Activated CD4-positive, alpha-beta T cell treated with anti-CD3 and anti-CD28 coated beads, Interleukin-10, Interleukin-2, amounts not matched to agents 100 ng/mL and 50 ng/mL, durations not matched to agents 16 hours and 8 hours (primary cell): ENCODE measurements at places on chromosomes 13 and 19.

- DNase-seq, result no peak
Measured at GRCh38 chr19:7792281-7792680, 29.2 kb downstream of the CLEC4M start.

DNA sequence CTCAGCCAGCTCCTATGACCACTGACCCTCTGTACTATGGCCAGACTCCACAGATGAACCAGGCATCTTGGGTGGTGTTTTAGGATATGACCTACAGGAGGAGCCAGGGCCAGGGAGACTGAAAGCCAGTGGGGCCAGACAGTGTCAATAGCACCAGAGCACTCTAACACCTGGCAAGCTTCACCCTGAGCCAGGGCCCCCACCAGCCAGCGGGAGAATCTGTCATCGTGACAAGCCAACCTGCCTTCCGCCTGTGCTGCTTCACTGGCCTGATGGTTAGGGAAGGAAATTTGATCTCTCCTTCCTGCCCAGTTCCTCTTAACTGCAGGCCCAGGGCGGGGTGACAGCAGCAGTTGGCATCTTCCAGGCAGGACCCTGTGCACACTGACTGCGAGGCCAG lies 222.4 kb downstream of the UQCRFS1 start:
- DNase-seq, result no peak

DNA sequence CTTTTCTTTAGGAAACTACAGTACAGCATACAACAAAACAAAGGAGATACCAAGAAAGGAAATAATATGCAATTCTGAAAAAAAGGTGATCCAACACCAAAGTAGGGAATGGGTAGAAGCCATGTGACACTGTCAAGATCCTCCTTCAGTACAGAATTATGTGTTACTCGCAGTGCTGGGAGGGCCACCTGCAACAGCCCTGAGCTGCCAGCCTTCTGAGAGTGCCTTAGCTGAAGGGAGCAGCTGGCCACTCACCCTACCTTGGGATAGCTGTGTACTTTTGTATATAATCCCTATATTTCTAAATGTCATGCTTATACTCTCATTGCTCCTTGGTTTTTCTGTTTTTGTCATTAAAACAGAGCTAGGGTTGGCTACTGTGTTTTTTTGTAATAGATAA lies 1518.2 kb upstream of the PCDH20 start:
- no peak for DNase-seq

- no peak for DNase-seq
Measured at GRCh38 chr13:105147461-105147860, 1388.0 kb downstream of the EFNB2 start.

DNA sequence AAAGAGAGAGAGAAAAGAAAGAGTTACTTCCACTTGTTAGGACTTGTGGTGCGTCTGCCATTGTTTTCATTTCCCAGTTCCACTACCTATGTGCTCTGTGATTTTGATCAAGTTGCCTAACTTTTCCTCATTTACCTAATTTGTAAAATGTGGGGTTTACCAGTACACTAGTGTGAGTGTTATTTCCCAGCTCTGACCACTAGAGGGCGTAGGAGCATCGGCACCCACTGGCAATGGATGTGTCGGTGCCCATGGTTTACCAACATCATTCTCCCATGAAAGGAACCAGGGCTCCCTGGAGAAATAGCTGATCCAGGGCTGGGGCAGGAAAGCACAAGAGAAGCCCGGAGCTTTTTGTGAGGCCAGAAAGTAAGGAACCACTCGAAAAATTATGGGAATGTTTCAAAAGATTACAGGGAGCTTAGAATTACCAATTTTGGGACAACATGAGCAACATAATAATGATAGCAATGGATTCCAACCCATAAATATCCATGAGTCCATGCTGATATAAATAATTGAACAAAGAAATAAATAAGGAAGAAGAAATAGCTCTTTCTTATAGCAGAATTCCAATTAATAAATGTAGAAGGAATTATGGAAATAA lies 15.1 kb upstream of the CEACAM4 start:
- DNase-seq, result peak; percentile 73

DNA sequence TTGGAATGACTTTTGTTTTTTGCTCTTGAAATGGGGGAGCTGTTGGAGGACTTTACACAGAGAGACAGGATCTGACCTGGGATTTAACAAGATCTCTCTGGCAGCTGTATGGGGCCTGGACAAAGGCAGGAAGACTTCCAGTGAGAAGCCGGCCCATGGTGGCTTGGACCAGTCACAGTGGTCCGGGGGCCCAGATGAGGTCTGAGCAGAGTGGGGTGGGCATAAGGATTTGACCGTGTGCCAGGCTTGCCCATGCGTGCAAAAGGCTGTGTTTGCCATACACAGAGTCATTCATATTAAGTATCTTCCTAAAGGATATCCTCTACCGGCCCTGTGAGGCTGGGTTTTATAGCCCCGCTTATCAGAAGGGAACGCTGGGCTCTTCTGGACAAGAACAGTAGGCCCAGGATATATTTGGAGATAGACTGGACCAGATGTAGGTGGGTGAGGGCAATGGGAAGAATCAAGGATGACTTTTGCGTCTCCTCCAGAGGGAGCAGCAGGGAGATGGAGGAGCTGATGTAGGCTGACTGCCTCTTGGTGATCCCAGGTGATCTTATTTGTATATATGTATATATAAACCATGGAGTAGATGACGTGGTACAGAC lies 4.1 kb downstream of the SPACA6 start:
- DNase-seq, result no peak

DNA sequence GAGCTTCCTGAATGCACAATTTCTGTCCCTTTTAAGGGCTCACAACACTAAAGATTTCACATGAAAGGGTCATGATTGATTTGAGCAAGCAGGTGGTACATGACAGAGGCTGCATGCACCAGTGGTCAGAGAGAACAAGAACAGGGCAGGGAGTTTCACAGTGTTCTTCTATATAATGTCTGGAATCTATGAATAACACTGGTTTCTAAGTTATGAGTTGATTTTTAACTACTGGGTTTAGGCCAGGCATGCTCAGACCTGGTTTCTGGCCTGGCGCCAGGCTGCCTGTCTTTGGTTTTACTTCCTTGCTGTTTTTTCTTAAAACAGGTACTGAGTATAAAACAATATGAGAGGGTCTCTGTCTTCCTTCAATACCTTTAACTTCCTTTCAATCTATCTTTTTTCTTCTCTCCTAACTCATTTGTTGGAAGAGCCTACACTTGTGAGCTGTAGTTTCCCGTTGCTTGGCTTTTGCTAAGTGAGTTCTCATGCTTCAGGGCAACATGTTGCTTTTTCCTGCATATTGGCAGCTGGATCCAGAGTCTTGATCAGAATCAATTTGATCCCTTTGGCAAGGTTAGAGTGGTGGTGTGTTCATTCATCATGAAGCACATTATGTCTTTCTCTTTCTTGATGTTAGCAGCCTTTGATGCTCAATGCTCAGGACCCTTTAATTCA lies 38.5 kb upstream of the FGF14 start:
- no peak for DNase-seq

DNA sequence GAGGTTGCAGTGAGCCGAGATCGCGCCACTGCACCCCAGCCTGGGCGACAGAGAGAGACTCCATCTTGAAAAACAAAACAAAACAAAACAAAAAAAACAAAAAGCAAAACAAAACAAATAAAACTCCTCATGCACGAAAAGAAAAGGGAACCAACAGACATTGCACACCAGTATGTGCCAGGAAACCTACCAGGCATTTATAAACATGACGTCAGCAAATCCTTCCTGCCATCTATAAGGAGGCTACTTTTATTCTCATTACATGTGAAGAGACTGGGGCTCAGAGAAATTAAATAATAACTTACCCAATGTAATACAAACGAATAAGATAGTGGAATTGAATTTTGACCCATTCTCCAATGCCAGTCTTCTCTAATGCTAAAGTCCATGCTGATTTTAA lies 197.2 kb downstream of the NUFIP1 start:
- DNase-seq, result no peak

GRCh38 chr19:2847507-2847906 lies 6.2 kb downstream of the ZNF555 start:
- no peak for DNase-seq

DNA sequence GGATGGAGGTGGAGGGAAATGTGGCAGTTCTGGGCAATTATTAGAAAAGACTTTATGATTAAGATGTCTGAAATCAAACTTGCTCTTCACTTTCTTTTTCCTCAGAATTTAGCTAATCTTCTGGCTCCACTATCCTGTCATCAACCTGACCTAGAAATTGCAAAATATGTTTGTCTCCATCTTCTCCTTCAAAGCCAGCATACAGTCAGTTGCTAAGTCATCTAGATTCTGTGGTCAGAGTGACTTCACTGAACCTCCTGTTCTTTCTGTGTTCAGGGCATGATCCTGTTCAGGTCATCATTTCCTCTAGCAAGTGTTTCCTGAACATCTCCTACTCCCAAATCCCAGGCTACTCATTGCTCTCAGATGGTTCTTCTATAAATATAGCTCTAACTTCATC lies 10.8 kb upstream of the CCNA1 start:
- peak; percentile 54 for DNase-seq

DNA sequence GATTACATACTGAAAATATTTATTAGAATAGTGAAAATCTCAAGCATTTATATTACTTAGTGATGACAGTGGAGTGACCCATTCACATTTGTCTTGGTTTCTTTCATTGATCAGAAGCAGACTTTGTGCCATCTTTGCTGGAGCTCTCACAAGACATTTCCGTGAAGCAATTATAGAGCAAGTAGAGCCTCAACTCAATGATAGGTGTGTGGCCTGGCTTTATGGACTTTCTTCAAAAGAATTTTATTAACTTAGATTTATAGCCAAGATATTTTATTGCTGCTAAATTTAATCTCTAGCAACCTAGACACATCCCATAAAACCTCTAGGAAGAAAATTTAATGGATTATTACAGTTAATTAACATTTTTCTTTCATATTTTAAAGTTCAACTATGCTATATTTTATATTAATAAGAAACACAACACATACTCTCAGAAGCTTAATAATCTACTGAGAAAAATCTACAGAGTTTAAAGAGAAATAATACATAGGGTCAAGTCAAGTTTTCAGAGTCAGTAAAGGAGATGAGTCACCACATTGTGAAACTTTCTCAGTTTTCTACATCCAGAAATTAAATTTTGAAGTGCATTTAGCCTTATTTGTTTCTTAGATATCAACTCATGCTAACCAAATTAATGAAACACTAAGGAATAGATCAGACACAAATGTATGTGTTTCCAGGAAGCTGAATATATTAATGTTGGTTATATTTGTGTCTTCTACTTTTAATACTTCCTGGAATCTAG lies 160.5 kb downstream of the LACC1 start:
- DNase-seq, result no peak

- DNase-seq, result no peak
Measured at GRCh38 chr13:50011461-50011860, 3.8 kb upstream of the KCNRG start.

GRCh38 chr19:8626842-8627241 lies 3.6 kb upstream of the NFILZ start:
- no peak for DNase-seq

GRCh38 chr19:50449236-50449899 lies 16.7 kb downstream of the MYBPC2 start:
- DNase-seq, result no peak

- no peak for DNase-seq
Measured at GRCh38 chr13:72537395-72537780, 190.0 kb downstream of the MZT1 start.

DNA sequence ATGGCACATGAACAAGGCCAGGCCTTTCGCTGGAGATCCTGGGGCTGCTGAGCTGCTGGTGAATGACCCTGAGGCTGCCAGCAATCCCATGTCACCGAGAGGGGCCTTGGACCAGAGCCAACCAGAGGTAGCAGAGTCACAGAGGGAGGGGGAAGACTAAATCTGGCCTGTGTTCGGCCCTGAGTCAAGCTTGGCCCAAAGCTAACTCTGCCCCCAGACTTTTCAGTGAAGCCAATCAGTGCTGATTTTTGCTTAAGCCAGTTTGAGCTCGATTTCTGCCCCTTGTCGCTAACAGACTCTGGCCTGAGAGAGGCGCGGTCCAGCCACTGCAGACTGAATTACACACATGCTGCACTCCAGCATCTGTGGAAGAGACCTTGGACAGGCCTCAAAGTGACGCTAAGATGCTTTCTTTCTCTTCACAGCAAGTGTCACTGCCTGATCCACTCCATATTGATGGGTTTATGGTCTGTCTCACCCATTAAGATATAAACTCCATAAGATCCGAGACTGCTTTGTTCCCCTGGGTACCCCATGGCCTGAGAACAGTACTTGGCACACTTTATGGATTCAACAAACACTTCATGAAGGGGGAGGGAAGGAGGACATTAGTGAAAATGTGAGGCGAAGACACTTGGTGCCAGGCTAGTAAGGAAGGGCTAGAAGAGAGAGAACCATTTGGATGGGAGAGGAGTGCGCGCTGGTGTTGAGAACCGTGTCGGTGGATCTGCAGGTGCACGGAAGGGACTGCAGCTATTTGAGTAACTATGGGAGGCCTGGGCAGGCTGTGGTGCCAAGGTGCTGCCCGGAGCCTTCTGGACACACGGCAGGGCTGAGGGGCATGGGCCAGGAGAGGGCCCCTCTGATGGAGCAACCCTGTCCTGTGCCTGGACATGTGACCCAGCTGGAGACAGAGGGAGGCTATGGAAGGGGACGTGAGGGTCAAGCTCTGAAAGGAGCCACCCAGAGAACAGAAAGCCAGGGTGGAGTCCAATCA lies 17.6 kb downstream of the RANBP3 start:
- no peak for DNase-seq

- no peak for DNase-seq
Measured at GRCh38 chr13:29621051-29621800, 25.7 kb upstream of the SLC7A1 start.

DNA sequence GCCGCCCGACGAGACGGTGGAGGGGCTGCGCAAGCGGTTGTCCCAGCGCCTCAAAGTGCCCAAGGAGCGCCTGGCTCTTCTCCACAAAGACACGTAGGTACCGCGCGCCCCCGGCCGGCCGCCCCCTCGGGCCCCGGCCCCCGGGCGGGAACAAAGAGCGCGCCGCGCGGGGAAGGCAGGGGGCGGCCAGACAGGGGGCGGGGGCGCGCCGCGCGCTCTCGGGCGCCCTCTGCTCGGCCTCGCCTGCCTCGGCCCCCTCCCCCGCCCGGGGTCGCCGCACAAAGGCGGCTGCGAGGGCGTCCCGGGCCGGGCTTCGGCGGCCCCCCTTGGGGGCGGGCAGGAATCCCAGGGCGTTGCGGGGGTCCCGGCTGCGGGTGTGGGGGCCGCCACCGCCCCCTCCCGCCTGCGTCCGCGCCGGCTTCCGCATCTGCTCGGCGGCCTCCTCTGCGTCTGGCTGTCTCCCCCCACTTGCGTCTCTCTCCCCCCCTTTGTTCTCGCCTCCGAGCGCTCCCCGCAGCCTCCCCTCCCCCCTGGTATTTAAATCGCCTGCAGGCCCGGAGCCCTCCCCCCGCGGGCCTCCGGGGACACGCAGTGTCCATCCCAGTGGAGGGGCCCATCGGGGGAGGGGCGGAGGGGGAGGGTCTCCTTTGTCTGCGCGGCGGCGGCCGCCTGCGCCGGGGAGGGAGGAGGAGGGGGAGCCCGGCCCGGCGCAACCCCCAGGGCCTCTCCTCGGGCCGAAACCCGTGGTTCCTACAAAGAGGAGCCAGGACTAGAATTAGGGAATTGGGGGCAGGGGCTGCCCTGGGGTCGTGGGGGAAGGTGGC lies 2.3 kb downstream of the MIDN start:
- peak; percentile 44 for DNase-seq
